ENCODE measurements at places on chromosomes 2 and 18.

GRCh38 chr18:26397019-26397418 lies 151.3 kb downstream of the KCTD1 start:
- DNase-seq, result no peak

- DNase-seq, result no peak
Observed at GRCh38 chr2:138042311-138042710, 78.0 kb downstream of the HNMT start.

- peak; percentile 29 for DNase-seq
Observed at GRCh38 chr2:54471221-54471711, 15.1 kb downstream of the SPTBN1 start.

DNA sequence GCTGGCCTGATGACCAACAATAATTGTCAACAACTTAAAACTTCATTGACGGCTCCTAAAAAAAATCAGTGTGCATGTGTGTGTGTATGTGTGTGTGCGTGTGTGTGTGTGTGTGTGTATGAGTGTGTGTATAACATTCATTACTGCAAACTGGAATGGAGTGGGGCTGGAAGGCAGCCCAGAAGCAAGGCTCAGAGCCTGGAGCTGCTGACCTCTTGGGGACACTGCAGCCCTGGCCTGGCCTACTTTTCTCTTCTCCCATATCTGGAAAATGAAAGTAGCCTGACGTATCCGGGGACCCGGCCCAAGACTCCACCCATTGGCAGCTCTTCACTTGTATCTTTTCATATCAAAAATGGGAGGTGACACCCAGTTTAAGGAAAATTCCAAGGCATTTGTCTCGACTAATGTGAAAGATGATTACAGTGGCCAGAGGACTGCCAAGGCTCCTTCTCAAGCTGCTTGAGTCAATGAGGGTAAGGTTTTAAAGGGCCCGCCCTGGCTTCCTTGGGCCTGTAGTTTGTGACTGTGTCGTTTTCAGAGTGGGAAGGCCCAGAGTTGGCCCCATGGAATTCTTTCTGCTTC lies 72.4 kb upstream of the IL1R1 start:
- no peak for DNase-seq

- no peak for DNase-seq
Observed at GRCh38 chr2:49261781-49262180, 107.5 kb upstream of the FSHR start.

- no peak for DNase-seq
Observed at GRCh38 chr2:207413376-207413907, 116.3 kb upstream of the CREB1 start.

DNA sequence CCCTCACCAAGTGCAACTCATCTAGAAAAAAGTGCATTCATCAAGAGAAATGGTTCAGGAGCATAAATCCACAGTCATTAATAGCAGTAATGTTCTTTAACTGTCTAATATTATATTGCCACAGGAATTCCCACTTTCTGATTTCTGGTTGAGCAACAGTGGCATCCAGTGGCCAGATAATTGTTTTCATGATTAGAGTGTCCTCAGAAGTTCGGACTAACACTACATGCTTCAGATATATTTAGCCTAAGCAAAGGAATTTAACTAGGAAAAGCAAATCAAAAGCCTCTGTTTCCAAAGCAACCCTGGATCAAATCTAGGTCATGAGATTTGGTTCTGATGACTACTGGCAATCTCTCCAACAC lies 9.8 kb upstream of the ERBB4 start:
- peak; percentile 12 for DNase-seq

GRCh38 chr2:148756292-148756975 lies 111.9 kb downstream of the EPC2 start:
- DNase-seq, result no peak

Data from NCI-H1694 (cell line).